ENCODE measurements at places on chromosomes 7 and 10.

DNA sequence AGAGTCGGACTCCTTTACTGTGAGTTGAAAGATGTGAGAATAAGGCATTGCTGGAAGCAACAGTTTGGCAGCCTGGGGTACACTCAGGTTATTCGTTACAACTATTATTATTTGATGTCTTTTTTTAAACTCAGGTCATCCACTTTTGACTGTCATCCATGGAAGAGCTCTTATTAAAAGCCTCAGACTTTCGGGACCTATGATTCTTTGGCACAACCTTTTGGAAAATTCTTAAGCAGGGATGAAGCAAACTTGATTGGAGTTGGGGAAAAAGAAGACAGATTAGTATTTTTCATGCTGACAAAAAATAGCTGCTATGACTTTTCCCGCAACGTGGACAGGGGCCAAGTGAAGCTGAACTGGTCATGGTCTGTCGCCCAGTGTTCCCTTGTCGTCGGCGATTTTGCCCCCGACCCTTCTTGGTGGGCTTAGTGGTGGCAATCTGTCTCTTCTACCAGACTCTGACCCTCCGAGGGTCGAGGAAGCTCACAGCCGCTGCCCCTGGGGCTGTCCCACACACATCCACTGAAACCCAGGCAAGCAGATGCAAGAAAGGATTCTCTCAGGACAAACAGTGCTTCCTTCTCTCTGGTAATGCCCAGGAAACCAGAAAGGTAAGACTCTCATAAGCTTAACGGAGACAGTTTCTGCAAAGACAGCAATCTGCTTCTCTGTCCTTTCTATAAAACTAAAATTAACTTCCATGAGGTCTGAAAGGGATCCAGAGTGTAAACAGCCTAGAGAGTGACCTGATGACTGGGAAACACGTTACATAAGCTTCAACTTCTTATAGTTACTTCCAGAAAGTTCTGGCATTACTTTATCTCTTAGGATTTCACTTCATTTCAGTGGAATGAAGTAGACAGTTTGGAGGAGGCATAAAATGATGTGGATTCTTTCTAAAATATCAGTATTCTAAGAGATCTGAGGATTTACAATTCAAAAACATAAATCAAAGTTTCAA, 1.0 kb downstream of the CPED1 start:
- DNase-seq = no peak

DNA sequence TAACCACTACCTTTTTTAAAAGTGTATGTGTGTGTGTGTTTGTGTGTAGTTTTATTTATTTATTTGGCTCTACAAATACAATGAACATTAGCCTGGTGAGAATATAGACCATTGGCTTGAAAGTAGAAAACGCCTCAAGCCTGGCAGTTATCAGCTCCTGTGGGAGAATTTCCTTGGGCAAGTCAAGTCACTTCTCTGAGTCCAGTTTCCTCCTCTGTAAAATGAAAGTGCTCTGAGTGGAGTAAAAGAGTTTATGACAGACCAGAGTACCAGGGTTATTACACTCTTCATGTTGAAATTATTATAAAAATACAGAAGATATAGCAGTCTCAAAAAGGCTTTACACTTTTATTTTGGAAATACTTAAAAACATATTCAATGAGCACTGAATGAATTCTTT, 10.1 kb upstream of the RHOBTB1 start:
- DNase-seq = no peak

GRCh38 chr10:6047847-6048246, 14.3 kb downstream of the IL2RA start:
- no peak for DNase-seq

DNA sequence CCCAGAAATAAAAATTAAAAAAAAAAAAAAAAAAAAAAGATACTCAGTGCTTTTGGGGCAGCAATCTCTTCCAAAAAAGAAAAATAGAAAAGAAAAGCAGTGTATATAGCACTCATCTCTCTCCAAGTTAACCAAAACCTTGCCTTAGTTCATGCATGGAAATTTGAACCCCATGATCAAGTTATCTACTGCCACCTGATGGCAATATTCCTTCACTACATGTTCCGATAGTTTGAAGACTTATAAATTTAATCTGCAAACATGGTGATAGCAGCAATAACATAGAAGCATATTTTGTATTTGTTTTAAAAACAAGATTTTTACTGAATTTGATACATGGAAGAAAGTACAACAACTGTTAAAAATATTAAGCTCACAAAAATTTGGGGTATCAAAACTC, 48.6 kb upstream of the SLIT1 start:
- no peak for DNase-seq

DNA sequence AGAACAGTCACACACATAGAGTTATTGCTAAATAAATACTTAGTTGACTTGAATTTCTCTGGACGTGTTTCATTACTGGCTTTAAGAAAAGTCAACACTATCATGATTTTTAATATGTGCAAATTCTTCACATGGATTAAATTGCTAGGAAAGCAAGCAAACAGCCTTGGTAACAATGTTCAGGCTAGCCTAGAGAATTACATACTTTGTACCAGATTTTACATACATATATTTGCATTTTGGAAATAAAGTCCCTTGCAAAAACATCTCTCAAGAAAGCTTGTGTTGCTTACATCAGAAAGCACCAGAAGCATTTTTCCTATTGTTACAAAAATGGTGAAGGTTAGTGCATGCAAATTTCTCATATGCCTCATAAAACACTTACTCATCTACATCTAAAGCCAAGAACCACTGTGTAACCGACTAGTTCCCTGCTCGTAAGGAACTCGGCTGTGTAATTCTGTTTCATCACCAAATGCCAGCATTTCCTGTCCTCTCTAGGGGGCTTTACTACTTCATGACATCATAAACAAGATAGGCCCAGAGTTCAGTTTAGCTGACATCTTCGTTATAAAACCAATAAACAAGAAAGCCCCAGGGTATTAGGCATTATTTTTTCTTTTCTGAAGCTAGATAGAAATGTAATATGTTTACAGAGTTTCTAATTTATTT, 87.8 kb downstream of the CFAP58 start:
- no peak for DNase-seq

- no peak for DNase-seq
These were observed 28.4 kb upstream of the FOXL3 start for GRCh38 chr7:261341-262250.

DNA sequence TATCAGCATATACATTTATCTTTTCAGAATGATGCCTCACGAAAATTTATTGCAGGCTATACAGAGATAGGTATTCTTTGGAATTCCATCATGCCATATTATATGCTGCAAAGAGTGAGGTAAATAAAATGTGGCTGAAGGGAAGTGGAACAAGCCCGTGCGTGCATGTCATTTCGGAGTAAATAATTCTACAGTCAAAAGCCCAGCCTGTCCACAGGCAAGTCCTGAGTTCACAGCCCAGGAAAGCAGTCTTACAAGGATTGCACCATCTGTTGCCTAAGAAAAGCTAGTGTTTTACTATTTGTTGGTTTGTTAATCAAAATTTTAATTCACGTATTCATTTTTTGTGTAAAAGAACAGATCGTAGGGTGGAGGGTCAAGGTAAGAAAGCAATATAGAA, 292.4 kb upstream of the AKR1E2 start:
- DNase-seq = no peak

- DNase-seq = no peak
These were observed 290.3 kb downstream of the TNS3 start for GRCh38 chr7:47291461-47292081.

GRCh38 chr7:132489776-132490237, 86.5 kb downstream of the PLXNA4 start:
- DNase-seq = no peak

Data from esophagus squamous epithelium (tissue), 5 donors.